ENCODE measurements at places on chromosomes 6 and 20.

GRCh38 chr20:33791540-33791939, 19.6 kb upstream of the CHMP4B start:
- no peak for DNase-seq

- no peak for DNase-seq
Observed at GRCh38 chr6:14472986-14473337, 355.4 kb downstream of the CD83 start.

DNA sequence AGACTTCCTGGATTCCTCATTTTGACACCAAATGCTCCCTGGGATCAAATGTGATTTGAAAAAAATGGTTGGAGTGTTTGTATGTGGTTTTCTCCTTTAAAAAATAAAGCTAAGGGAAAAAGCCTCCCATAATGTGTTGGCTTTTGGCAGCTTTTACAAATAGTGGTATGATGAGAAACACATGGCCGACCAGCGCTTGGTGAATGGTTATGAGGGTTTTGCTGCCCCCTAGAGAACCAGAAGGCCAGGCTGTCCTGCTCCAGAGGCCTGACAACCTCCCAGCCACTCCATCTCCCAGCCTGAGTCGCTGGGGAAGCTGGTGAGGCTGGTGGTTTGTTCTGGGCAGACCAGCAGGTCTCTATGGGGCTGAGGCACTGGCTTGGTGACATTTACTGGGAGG, 69.3 kb downstream of the CLIC5 start:
- no peak for DNase-seq

GRCh38 chr6:110039981-110040383, 61.9 kb downstream of the GPR6 start:
- no peak for DNase-seq

DNA sequence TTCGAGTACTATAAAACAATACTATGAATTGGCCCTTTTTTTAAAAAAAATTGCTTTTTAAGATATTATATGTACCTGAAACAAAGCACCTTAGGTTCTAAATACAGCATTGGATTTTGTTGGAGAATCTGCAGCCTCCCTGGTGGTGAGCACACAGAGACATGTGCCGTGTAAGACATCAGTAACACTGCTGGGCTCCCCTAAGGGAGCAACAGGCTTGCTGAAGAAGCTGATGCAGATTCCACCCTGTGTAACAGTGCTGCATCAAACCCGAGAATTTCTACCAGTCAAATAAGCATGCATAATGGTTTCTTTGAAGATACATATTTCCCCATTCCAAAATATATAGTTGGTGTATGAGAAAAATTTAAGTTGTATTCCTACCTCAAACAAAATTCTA, 17.4 kb downstream of the KIAA1586 start:
- no peak for DNase-seq

DNA sequence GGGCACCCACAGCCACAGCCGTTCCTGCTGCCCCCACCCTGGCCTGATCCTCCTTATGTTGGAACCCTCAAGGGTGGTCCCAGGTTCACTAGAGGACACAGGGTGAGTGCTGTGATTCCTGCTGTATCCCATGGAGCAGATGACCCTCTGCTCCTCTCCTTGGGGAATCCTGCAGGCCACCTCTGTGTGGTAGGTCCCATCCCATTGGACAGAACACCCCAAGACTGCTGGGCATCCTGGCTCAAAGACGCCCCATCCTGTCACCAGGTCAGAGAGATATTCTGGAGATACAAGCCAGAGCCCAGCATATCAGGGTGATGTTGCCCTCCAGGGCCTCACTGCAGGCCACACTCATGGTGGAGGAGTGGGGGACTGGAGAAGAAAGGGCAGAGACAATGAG, 28.4 kb downstream of the HLA-A start:
- DNase-seq, result no peak

DNA sequence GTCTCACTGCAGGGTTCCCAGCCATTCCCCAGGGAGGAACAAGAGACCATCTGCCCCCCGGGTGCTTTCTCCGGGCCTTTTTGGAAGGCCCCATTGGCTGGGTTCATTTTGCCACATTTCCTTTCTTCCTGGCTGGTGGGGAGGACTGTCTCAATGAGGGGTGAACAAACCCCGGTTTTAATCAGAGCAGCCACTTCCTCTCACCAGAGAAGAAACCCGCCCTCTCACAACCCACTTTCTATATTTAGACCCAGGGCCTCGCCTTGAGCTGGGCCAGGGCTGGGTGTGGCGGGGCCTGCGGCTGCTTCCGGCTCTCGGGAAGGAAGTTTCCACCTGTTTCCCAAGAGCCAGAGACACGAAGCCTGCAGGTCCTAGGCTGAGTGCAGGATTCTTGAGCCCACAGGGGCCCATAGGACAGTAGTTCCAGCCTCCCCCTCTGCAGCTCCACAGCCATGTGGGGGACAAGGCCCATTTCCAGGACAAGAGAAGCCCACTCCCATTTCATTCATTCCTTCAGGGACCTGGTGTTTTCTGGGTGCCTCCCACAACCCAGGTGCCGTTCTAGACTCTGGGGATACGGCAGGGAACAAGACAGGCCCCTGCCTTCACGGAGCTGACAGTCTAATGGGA, 41.8 kb downstream of the RBM38 start:
- peak; percentile 67 for DNase-seq

GRCh38 chr20:33261465-33261864, 21.5 kb upstream of the BPIFB1 start:
- no peak for DNase-seq

DNA sequence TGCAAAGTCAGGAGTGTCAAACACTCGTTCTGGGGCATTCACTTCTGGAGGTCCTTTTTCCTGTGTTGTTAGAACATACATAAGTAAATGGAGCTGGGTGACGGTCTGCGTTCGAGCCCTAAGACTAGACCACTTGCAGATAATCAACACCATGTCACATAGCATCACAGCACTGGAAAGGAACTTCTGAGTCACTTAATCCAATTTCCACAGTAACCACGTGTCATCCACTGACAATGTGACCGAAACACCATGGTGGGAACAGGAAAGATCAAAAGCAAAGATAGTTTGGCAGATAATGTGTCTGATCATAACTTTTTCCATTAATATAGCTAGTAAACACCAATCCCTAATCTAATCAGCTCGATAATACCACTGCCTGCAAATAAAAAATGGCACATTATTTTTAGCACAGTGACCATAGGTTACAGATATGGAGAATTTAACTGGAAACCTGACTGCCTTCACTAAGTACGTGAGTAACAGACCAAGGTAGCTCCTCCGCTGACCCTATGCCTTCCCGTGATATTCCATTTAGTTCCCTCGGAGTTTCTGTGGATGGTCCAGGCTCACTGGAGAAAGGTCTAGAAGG, 34.8 kb downstream of the WRNIP1 start:
- DNase-seq, result no peak
